ENCODE measurements at places on chromosomes 6 and 20.

- no peak overlapping the region for H3K27ac ChIP-seq
- DNase-seq, result no peak
- no peak overlapping the region for H3K4me3 ChIP-seq
- peaks cover 15% of the 10 kb centered on the region for H3K4me1 ChIP-seq
- no peaks in the 10 kb centered on the region for H3K36me3 ChIP-seq
- no peaks in the 10 kb centered on the region for H3K27me3 ChIP-seq
Observed at GRCh38 chr6:165808021-165808420, 145.0 kb upstream of the PDE10A start.

- H3K4me3 ChIP-seq, result no peak overlapping the region
- H3K27me3 ChIP-seq, result no peaks in the 10 kb centered on the region
- DNase-seq, result no peak
- no peaks in the 10 kb centered on the region for H3K4me1 ChIP-seq
- no peak overlapping the region for H3K27ac ChIP-seq
Observed at GRCh38 chr6:48311301-48311700, 200.3 kb upstream of the PTCHD4 start.

- H3K27ac ChIP-seq, result peak overlapping the region; percentile 61
- H3K36me3 ChIP-seq, result no peaks in the 10 kb centered on the region
- no peak for DNase-seq
- H3K4me3 ChIP-seq, result peak overlapping the region; percentile 94
- no peaks in the 10 kb centered on the region for H3K27me3 ChIP-seq
- peaks cover 14% of the 10 kb centered on the region for H3K4me1 ChIP-seq
Observed at GRCh38 chr6:142943711-142944123, 1.3 kb downstream of the HIVEP2 start.

- peak; percentile 84 for DNase-seq
- H3K36me3 ChIP-seq, result no peaks in the 10 kb centered on the region
- H3K4me3 ChIP-seq, result peak overlapping the region; percentile 77
- H3K27me3 ChIP-seq, result no peaks in the 10 kb centered on the region
Observed at GRCh38 chr6:42452171-42453030, 675 bp upstream of the TRERF1 start.

Data from testis (tissue), 5 donors.